Ovary (tissue), 10 donors: ENCODE measurements at places on chromosomes 11 and 22.

DNA sequence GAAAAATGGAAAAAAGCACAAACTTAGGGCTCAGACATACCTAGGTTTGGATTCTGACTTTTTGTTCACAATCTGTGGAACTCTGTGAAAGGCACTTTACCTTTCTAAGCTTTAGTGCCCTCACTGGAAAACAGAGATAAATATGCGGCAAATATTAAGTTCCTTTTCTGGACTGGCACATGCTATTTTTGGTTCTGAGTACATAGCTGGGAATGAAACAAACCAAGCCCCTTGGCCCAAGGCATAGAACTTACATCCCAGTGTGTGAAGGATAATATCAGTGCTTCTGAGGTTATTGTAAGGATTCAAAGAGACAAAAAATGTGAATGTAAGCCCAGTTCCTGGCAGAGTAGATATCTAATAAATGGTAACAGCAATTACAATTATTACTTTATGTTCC is 227.5 kb downstream of the ADAMTS15 start:
- no peaks in the 10 kb centered on the region for H3K27me3 ChIP-seq
- H3K4me3 ChIP-seq: no peak overlapping the region
- no peak for DNase-seq
- no peaks in the 10 kb centered on the region for H3K36me3 ChIP-seq

DNA sequence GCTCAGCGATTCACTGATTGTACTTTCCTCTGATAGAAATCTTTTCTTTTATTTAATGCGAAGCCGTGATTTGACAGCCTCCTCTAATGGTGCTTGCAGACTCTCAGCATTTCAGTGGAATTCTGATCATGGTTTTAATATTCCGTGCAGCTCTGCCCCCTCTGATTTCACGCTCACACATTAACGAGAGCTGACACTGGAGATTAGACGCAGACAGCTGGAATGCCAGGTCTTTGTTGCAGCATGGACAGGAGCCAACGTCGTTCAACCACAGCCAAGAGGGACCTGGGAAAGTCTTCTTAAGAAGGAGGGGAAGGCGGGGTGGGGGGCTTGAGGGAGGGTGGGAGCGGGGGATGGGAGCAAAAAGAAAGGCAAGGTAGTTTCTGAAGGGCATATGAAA is 186.4 kb downstream of the BLID start:
- H3K4me3 ChIP-seq: peak overlapping the region; percentile 23
- no peaks in the 10 kb centered on the region for H3K27me3 ChIP-seq
- DNase-seq: peak; percentile 34
- peaks cover 2% of the 10 kb centered on the region for H3K4me1 ChIP-seq
- peak overlapping the region; percentile 63 for H3K27ac ChIP-seq

GRCh38 chr11:30128269-30128932 is 102.4 kb upstream of the FSHB start:
- H3K36me3 ChIP-seq: no peaks in the 10 kb centered on the region
- H3K27ac ChIP-seq: no peak overlapping the region
- no peak for DNase-seq
- no peaks in the 10 kb centered on the region for H3K4me1 ChIP-seq

DNA sequence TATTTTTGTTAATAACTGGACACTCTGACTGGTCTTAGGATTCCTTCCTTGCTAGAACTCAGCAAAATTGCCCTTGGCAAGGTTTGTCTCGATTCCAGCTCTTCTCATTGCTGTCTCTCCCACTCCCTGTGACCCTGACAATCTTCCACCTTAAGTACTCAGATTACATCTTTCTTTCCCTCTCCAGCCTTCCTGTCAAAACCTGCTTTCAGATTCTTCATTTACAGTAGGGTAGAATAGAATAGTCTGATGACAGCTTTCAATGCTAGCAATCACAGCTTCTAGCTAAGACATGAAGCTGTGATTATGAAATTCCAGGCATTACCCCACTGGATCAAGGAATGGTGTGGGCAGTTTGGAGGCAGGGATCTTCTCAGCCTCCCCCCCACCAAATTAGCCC is 39.2 kb upstream of the LMO2 start:
- H3K27ac ChIP-seq: no peak overlapping the region
- no peaks in the 10 kb centered on the region for H3K27me3 ChIP-seq
- H3K36me3 ChIP-seq: no peaks in the 10 kb centered on the region
- no peaks in the 10 kb centered on the region for H3K4me1 ChIP-seq
